Forelimb muscle (tissue), 1 donor: ENCODE measurements at places on chromosomes 5 and 9. TPM values are rescaled to one million over a fixed set of nuclear protein-coding genes. Genes with fewer than 3 reads are reported as not detected.

GRCh38 chr5:135857630-135858311 lies 23.3 kb downstream of the SLC25A48 start:
- no peak for DNase-seq

- no peak for DNase-seq
Observed at GRCh38 chr5:146751054-146751453, 127.5 kb downstream of the PPP2R2B start.

DNA sequence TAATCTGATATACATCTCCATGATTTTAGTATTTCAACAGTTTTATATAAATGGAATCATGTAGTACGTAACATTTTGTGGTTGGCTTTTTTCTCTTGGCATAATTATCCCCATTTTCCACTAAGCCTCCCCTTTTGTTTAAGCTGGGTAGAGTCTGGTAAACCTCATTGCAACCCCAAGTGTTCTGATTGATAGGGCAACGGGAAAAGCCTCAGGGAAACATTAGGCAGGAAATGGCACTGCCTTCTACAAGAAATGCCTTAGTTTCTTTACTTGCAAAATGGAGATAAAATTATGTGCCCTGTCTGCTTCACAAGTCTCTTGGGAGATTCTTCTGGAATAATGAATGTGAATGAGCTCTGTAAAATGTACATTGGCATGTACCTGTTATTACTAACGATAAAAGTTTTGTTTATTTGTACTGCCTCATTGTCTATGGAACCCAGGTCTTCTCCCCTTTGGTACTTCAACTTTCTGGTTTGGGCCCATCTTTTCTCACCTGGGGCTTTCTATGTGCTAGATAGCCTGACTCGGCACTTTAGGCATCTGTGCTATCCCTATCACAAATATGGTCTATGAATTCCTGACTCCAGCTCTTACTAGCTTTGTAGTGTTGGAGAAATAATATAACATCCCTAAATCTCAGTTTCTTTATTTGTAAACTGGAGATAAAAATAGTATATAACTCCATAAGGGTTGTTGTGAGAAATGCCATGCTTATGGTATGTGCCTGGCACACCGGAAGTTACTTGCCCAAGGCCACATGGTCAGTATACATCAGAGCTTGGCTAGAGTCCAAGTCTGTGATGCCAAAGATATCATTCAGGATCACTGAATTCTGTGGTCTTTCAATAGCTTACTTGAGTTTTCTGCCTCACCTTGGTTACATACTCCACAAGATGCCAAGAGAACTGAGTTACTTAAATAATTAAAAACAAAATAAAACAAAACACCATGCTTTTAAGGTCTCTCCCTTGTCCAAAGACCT lies 48.2 kb upstream of the ZNF169 start:
- DNase-seq = no peak

GRCh38 chr5:107396351-107396690 lies 274.4 kb downstream of the EFNA5 start:
- no peak for DNase-seq

DNA sequence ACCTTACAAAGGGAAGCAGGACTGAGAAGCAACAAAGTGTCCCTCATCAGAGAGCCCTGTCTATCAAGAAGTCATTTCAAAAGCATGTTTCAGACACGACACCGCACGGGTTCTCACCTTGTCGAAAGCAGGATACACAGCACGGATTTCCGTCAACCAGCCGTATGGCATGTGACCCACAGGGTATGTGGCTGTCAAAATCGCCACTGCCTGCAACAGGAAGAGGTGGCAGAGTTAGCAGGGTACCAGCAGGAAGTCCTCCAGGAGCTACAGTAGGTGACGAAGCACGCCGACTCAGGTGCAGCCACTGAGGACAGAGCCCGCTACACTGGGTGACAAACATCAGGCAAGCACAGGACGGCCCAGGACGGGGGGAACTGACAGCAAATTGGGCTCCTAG lies 81.2 kb downstream of the OTULIN start:
- no peak for DNase-seq

Gene NIPAL4
- polyA plus RNA-seq = 0.37 TPM

GRCh38 chr5:139848508-139849100 lies 53.0 kb downstream of the PSD2 start:
- no peak for DNase-seq

DNA sequence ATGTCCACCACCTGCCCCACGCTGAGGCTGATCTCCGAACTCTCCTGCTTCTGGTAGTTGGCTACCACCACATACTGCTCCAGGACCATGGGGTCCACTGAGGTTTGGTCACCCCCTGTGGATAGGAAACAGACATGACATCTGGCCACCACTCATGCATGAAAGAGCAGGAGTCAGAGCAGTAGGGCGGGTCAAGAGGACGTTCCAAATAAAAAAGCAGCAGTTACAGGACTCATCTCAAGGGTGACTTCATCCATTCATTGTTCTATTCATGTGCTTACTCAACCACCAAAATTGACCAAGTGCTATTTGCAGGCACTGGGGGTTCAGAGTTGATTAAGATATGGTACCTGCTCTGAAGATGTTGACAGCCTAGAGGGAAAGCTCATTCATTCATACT lies 79.2 kb upstream of the UBTD2 start:
- no peak for DNase-seq

Gene ARL14EPL
- not detected for polyA plus RNA-seq

GRCh38 chr9:128190516-128191405 lies 611 bp downstream of the CIZ1 start:
- DNase-seq = no peak

- no peak for DNase-seq
Observed at GRCh38 chr5:1502046-1502736, 21.6 kb downstream of the LPCAT1 start.

DNA sequence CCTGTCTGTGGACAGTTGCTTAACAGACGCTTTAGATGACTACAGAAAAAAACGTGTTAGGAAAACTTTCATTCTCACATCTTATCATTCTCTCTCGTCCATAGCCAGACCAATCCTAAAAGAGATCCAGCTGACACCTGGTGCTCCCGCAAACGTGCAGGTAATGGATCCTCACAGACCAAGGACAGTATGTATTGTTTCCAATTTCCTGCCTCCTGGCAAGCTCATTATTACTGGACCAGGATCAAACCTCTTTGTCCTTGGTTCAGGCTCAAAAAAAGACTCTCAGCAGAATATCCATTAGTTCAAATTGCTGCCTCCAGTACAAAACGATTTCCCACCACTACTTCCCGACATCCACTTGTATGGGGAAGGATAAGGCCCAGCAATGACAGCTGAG lies 62.4 kb downstream of the SERINC5 start:
- DNase-seq = no peak

Gene TTLL11
- 30.4 TPM for polyA plus RNA-seq

DNA sequence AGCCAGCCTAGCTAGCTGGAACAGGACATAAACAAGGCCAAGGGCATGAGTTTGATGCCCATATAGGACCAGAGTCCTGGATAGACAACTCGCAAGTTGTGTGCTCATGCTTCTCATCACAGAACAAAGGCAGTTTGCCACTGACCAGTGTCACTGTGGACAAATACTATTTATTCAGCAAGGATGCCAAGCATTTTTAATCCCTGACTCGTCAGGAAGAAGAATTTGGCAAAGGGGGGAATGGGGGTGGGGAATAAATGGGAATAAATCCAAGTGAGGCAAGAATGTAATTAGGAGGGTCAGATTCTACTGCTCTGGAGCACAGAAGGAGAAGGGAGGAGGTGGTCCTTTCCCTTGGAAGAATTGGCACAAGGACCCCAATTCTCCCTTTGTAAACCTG lies 46.8 kb upstream of the ANKRD55 start:
- no peak for DNase-seq

Gene C5orf34
- polyA plus RNA-seq = 2.9 TPM

Gene CYSRT1
- 2.4 TPM for polyA plus RNA-seq

Gene PSAT1
- polyA plus RNA-seq = 28.7 TPM

Gene LCN15
- 0.49 TPM for polyA plus RNA-seq

DNA sequence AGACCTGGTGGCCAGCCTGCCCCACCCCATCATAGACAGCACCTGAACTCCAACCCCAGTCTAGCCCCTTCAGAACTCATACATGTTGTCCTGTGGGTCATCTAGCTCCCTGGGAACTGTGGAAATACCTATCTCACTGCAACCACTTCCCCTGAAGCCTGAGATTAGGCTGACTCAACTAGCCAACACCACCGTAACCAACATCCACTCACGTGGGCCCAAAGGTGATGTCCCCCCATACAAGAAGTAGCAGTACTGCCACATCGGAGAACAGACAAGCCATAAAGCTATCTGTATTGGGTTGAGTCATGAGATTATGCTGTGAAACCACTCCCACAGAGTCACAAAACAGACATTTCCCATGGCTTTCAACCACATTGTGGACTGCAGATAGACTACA lies 46.6 kb downstream of the OSMR start:
- DNase-seq = no peak

DNA sequence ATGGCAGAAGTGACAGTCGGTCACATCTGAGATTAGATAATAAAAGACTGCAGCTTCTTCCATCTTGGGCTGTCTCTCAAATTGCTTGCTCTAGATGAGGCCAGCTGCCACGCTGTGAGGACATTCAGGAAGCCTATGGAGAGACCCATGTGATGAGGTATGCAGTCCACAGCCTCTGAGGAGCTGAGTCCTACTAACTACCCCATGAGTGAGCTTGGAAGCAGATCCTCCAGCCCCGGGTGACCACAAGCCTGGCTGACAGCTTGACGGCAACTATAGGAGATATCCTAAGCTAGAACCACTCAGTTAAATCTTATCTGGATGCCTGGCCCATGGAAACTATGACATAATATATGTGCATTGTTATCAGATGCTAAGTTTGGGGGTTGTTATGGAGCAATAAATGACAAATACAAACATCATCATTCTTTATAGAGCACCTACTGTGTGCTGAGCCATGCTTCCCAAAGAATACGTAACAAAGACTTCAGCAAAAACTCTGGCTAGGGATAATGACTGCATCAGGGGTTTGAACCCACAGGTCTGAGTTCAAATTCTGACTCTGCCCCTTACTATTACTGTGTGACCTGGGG lies 26.7 kb downstream of the KCNV2 start:
- DNase-seq = no peak

DNA sequence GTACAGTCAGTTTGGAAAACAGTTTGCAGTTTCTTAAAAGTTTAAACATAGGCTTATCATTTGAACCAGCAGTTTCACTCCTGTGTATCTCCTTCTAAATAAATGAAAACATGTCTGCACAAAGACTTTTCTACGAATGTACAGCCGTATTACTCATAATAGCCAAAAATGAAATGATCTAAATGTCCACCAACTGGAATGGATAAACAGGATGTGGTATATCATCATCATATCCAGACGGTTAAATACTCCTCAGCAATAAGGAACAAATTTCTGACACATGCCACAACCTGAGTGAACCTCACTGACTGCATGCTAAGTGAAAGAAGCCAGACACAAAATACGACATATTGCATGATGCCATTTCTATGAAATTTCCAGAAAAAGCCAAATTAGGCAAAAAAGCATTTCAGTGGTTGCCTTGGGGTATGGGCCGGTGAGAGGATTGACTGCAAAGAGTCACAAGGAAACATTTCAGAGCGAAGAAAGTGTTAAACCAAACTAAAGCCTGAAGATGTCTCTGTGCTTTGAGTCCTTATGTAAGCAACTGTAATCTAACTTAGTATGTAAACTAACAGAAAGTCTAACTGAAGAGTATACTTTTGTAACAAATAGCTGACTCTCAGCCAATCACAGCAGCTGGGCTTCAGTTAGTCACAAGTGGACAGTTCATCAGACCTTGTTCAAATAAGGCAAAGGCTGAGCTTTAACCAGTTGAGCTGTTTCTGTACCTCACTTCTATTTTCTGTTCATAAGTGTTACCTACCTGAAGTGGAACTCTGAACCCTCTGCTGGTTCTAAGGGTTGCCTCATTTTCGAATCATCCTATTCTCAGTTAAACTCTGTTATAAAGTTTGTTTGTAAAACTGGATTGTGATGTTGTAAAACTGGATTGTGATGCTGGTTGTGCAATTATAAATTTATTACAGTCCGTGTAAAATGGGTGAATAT lies 65.2 kb downstream of the TRIO start:
- no peak for DNase-seq

Gene IFNK
- polyA plus RNA-seq = not detected

DNA sequence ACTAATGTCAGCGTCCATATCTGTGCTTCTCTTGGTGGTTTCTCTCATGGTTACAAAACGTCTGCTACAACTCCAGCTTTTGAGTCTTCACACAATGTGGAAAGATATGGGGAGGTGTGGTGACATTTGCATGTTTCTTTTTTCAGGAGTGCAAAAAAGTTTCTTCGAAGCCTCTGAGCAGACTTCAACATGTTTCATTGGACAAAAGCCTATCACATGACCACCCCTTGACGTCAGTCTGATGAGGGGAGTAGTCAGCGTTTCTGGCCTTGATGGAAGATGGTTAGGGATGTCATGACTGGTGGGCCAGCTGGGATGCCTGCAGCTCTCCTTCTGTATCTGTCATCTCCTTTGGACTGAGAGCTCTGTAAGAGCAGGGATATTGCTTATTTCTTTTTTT lies 61.4 kb downstream of the PTPDC1 start:
- no peak for DNase-seq

GRCh38 chr5:34452170-34452828 lies 203.8 kb upstream of the RAI14 start:
- no peak for DNase-seq

DNA sequence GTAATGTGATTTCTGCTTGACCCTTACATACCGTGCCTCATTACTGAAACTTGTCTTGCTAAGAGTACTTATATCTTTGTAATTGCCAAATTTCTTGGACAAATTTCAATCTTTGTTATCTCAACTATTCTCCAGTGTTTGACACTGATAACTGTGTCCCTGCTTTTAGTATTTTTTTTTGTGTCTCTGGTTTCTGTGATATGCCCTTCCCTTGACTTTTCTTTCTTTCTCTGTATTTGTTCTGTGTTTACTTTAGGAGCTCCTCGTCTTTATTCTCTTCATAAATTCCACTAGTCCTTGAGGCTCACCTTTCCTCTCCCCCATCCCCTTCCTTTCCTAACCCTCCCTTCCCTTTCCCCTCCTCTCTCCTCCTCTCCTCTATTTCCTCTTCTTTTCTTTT lies 123.7 kb upstream of the FBXL17 start:
- DNase-seq = no peak

- no peak for DNase-seq
Observed at GRCh38 chr5:151632524-151632923, 41.4 kb upstream of the FAT2 start.

Gene IL13
- not detected for polyA plus RNA-seq

Gene TOR1A
- 23.0 TPM for polyA plus RNA-seq

Gene RNF208
- polyA plus RNA-seq = 2.5 TPM

- no peak for DNase-seq
Observed at GRCh38 chr9:86355814-86356213, 1.6 kb upstream of the TUT7 start.

Gene NEURL1B
- polyA plus RNA-seq = 34.7 TPM

DNA sequence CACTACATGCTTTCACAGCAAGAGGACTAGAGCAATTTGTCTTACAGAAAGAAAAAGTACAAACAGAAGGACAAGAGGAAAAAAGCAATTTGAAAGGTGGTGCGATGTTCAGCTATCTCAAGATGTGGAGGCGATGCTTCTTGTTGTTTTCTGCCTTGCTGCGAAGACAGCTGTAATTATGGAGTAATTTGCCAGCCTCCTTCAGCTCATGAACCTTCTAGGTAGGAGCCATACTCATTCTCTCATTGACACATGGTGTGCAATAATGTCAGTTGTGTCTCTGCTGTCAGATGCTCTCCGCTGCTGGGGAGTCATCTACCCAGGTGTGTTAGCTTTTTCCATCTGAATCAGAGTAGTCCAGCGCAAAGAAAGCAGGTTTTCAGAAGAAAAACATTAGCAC lies 424.5 kb downstream of the NR2F1-AS1 start:
- no peak for DNase-seq

Gene FAT2
- 0.66 TPM for polyA plus RNA-seq

GRCh38 chr5:7040111-7040510 lies 326.9 kb downstream of the TENT4A start:
- no peak for DNase-seq
